Activated T-helper 9 cell treated with anti-CD3 and anti-CD28 coated beads, Interleukin-2, amount 50 U/mL, for 16 hours (primary cell): ENCODE measurements at places on chromosomes 11 and 22.

GRCh38 chr11:1181853-1182535, 24.2 kb downstream of the MUC5AC start:
- DNase-seq, result no peak

- DNase-seq, result no peak
Measured at GRCh38 chr11:66720223-66720898, 8.7 kb downstream of the SPTBN2 start.

DNA sequence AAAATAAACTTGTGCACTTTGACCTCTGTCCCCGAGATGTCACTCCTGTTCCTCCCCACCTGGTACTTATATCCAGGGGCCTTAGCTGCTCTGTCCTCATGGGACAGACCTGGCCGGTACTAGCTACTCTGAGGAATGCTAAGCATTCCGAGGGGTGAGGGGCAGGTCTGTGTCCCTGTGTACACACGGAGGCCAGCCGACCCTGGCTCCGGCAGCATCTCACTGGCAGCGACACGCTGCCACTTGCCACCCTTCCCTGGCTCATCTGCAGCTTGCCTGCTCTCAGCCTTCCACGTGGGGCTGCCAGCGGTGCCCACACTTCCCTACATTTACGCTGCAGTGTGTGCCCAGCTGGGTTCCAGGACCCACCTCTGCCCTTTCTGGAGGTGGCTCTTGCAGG, 21.6 kb upstream of the TEF start:
- DNase-seq, result no peak

GRCh38 chr11:113249491-113249763, 65.0 kb upstream of the TTC12 start:
- DNase-seq, result no peak

DNA sequence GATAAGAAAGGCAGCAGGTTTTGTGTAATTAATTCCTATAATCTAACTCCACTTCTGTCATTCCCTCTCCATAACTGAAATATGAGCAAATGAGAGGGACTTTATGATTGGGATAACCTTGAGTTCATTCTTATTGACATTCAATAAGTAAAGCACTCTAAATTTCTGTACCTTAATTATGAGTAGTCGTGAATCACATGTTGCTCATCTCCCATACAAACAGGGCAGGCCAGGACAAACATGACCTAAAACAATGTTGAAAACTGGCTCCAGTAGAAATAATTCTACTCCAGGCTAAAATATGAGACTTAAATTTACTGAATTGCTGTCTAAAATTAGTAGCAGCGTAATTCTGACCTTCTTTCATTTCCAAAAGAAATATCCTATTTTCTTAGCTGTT, 505.4 kb downstream of the NELL1 start:
- no peak for DNase-seq

DNA sequence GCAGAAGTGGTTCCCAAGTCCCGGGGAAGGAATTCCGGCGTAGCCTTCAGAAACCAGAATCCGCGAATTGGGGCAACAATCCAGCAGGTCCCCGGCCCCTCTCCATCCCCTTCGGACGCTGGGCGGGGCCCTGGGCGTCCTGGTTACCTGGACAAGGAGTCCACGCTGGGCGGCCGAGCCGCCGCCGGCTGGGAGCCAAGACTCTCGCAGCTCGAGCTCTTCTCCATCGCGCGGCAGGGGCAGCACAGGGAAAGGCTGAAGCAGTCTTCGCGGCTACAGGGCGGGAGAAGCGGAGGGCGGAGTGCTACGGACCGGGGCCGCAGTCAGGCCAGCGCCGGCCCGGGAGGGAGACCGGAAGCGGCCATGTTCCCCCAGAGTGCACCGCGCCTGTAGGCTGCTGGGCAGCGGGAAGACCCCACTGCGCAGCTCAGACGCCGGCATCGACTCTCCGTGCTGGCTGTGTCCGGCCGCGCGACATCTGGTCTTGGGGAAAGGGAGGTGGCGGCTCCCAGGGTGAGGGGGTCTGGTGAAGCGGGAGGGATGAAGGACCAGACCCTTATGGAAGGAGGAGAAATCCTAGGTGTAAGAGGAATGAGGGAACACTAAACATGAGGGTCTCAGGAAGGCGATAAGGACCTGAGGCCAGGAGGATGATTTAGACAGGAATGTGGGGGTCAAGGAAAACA, at the start of gene MTMR2:
Gene MTMR2, minus strand, starts transcription at position 380 of the 686 bp plus-strand sequence. Its CDS starts 153 bp downstream, at position 227.
- DNase-seq, result peak; percentile 31

GRCh38 chr11:35139722-35140282, 831 bp downstream of the CD44 start:
- no peak for DNase-seq

DNA sequence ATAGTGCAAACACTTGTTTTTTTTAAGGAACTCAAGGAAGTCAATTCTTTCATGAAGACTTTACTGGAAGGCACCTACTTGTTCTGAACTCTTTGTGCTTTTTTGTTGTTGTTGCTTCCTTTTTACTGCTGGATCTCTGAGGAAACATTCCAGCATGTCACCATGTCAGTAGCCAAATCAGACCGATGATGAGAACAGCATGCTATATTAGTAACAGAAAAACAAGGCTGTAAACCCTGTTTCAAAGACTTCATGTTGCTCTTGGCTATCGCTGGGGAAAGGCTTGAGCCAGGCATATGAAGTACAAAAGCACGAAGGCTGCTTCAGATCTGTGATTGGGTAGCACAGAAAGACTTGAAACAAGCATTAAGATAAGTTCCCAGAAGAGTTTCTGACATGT, 125.6 kb upstream of the SLC5A12 start:
- DNase-seq, result no peak

- no peak for DNase-seq
Measured at GRCh38 chr11:111177037-111177871, 68.3 kb upstream of the POU2AF2 start.
